ENCODE measurements at places on chromosomes 4 and X.

- DNase-seq = no peak
Observed at GRCh38 chr4:53899586-53900270, 164.7 kb downstream of the CHIC2 start.

DNA sequence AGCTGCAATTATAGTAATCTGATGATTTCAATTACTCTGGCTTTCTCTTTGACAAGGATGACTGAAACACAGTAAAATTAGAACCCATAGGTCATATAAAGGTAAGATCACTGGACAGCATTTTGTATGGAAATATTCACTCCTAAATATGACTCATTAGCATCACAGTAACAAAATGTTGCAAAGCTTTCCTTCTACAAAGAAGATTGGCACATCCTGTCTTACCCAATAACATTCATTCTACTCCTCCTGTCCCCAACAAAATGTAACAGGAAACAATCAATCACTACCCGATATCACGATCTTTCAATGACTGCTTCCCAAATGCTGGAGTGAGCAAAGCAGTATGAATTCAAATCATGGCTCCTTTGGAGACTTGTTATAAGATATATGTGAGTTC is 95.3 kb downstream of the FANCB start:
- DNase-seq = no peak

GRCh38 chr4:121462660-121463261 is 81.9 kb upstream of the QRFPR start:
- peak; percentile 54 for DNase-seq

- no peak for DNase-seq
Observed at GRCh38 chrX:65574356-65574755, 39.8 kb upstream of the LAS1L start.

GRCh38 chr4:61301271-61301670 is 101.1 kb downstream of the ADGRL3 start:
- DNase-seq = no peak

GRCh38 chr4:162015090-162015489 is 148.7 kb downstream of the FSTL5 start:
- no peak for DNase-seq

- no peak for DNase-seq
Observed at GRCh38 chr4:42112846-42113245, 39.6 kb downstream of the BEND4 start.

DNA sequence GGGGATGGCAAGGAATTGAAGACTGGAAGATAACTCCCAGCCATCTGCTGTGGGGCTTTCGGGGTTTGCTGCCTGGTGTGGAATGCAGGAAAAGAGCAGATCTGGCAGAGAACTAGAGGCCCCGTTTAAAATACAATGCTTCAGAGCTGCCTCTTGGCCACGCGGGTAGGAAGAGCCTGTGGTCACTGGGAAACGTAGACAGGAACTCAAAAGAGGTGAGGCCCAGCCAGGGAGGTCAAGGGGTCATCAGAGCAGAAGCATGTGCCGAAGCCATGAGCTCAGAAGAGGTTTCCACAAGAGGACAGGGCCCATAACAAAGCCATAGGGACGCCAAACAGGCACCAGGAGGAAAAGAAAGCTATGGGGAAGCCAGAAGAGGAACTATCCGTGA is 14.5 kb upstream of the STS start:
- DNase-seq = no peak

DNA sequence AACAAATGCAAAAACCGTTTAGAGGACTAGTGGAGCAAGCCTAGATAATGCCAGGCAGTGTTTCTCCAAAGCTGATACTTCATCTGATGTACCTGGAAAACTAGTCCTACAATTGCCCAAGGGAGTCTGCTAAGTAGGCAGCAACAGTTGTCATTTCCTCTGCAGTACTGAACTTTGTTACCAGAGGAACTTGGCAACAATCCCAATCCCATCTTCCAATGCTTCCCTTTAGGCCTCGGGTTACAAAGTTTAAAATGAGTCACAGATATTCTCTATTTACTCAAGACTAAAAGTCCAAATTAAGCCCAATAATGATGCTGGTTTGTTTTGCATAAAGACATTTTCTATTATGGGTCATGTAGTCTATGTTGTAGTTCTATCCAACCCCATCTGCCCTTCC is 120.0 kb upstream of the GLRA2 start:
- DNase-seq = no peak

DNA sequence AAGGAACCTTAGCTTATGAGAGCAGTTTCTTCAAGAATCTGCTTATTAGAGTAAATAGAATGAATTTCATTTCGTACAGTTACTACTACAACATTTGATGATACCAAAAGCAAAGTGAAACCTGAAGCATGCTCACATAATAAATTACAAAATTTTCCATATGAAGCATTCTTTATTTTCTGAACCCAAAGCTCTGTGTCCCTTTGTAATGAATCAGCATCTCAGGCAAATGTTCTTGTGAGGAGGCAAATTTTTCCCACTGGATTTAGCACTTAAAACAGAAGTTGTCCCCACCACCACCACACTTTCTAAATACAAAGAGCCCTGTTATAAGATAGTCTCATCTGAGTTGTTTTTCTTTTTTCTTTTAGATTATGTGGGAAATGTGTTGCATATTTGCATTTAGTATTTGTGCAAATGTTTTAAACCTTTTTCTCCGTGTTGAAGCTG is 70.7 kb upstream of the NFKB1 start:
- DNase-seq = no peak

GRCh38 chrX:150694738-150695410 is 1.7 kb downstream of the MTMR1 start:
- DNase-seq = peak; percentile 23

DNA sequence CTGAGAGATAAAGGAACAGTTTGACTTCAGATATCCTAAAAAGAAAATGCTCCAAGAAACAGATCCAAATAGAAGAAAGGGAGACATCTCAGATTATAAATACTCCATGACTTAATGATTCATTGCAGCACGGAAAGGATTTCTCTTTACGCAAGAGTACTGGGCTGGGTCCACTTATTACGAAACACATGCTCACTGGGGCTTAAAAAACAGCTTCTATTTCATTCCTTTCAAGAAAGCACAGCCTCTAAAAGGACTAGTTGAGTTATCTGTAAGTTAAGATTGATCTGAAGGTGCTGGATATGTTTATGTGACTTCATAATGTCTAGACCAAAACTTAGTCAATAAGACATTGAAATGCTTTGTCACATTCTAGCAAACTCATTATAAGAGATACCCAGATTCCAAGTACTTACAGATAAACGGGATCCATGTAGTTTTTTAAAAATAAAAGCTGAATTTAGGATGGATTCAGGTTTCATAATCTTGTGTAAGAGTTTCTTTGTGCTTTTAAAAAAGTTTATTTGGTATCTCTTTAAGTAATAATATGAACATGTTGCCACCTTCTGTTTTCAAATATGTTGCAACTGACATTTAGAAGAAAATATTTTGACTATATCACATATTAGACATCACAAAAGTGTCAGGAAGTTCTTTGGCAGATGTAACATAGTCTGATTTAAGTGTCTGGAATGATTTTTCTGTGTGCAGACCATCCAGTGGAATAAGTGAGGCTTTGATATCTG is 109.5 kb upstream of the MYOZ2 start:
- DNase-seq = no peak

DNA sequence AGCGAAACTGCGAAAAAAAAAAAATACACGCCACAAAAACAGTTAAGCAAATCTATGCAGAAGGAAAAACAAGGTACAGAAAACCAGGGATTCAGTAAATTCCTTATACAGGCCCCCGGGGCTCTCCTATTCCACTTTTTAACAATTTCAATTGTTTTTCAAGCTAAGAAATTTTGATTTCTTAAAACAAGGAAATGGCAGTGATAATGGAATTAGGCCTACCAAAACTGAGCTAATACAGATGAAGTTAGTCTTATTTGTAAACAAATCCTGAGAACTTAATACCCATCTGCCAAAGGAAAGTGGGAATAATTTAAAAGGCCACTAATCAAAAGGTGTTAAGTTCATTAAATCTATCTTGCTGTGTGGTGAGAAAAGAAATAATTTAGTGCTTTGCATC is 269.3 kb downstream of the CHIC1 start:
- no peak for DNase-seq

- DNase-seq = no peak
Observed at GRCh38 chrX:129790146-129790545, 10.4 kb downstream of the SASH3 start.

DNA sequence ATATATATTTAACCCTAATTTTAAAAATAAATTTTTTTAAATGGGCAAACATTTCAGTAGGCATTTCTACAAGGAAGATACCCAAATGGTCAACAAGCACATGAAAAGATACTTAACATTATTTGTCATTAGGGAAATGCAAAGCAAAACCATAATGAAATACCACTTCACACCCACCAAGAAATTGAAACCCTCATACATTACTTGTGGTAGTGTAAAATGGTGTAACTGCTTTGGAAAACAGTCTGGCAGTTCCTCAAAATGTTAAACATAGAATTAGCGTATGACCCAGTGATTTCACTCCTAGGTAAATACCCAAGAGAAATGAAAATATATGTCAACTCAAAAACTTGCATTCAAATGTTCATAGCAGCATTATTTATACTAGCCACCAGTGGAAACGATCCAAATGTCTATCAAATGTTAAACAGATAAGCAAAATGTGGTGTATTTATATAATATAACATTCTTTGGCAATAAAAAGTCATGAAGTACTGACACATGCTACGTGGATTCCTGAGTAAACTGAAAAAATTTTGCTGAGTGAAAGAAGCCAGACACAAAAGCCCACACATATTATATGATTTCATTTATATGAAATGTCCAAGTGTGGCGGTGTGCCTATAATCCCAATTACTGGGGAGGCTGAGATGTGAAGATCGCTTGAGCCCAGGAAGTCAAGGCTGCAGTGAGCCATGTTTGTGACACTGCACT is 16.6 kb downstream of the TRIM2 start:
- DNase-seq = no peak

- DNase-seq = no peak
Observed at GRCh38 chrX:125289209-125289608, 30.5 kb upstream of the TEX13C start.

DNA sequence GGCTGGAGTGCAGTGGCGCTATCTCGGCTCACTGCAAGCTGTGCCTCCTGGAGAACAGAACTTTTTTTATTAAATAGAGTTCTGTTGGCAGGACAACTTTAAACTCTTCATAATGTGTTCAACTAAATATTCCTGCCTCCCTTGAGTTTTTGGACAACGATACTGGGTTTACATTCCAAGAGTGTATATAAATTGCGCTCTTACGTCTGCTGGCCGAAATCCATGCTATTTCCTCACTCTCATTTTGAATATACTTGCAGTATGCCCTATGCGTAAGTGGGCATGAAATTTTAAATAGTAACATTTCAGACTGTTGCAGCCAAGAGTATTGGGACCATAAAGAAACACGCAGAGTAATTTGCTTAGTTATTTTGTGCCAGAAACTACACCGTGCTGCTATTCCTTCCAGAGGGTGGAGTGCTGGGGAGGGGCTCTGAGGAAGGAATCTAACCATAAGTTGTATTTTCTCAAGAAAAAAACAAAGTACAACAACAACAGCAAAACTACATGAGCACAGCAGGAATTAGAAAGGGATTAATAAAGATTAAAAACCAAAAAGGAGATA is 480.0 kb downstream of the NLGN4X start:
- DNase-seq = no peak

DNA sequence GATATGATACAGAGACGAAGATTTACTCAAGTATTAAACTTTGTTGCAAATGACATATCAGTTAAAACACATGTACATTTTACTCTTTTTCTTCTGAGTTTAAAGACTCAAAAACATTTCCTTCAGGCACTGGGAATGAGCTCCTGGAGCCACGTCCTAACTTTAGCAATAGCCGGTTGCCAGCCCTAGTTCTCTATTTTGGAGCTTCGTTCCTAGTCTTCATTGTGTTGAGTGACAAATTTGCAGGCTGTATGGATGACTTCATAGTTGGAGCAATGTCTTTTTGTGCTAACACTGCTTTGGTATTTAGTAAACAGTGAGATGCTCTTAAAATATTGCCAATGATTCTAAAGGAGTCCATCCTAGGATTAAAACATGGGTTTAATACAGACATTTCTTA is 190.9 kb downstream of the FAT4 start:
- no peak for DNase-seq

- DNase-seq = no peak
Observed at GRCh38 chr4:76781698-76782595, 116.0 kb downstream of the SOWAHB start.

DNA sequence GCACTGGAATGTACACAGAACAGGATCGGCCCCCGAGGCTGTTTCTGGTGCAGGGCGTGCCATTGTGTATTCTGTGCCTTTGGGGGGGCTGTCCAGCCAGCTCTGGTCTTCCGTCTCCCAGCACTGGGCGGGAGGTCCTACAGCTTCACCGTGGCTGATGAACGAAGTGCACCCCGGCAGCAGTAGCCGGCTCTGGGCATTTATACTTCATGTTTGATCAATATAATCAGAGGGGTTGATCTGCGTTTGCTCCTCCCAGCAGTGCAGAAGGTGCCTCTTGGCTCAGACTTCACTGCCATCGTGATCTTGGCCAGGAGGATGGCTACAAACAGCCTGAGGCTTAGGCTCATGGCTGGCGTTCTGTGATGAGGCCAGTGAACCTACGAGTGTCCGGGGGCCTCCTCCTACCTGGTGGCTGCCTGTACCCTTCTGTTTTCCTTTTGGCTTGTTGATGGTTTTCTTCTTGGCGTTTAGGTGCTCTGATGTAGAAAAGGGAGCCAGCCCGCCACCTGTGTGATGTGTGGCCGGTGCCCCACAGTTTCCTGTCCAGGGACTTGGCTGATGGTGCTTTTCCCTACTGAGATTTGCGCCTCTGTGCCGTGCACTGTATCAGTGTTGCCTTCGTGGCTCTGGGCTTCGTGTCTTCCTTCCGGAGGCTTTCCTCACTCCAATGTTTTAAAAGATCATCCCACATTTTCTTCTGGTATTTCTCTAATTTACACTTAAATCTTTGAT is 31.2 kb upstream of the HGFAC start:
- DNase-seq = no peak

- no peak for DNase-seq
Observed at GRCh38 chr4:151199319-151200190, 77.4 kb upstream of the PRSS48 start.

- no peak for DNase-seq
Observed at GRCh38 chr4:147823130-147823529, 91.2 kb downstream of the ARHGAP10 start.

- DNase-seq = no peak
Observed at GRCh38 chr4:111136438-111136837, 513.6 kb upstream of the PITX2 start.

DNA sequence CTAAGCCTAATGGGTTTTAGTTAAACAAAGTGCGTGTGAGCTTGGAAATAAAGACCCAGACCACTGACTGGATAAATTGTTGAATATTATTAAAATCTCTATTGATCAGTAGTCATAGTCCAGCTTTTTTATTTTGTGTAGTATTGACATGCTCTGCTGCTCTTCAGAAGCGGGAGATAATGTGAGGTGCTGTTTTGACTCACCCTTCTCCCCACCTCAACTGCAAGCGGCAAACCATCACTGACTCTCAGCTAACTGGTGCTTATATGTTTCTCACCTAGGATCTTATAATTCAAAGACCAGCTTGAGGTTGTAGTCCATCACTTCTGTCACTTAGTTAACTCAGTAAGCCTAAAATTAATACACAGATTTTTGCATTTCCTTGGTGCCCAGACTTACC is 72.2 kb downstream of the COMMD8 start:
- DNase-seq = no peak

Measured in CD4-positive, alpha-beta T cell treated with Interleukin-10 for 1 hour (primary cell).